ENCODE measurements at places on chromosomes 6 and 20. TPM values are rescaled to one million over a fixed set of nuclear protein-coding genes. Genes with fewer than 3 reads are reported as not detected.
A peak's percentile ranks its signal among the peaks of the same experiment; 100 is the strongest.

Gene VSX1
- not detected for polyA plus RNA-seq

Gene NOP56
- polyA plus RNA-seq, result 218 TPM

Gene MOG
- polyA plus RNA-seq, result not detected

Gene PACSIN1
- 0.02 TPM for polyA plus RNA-seq

Gene FAM83B
- polyA plus RNA-seq, result not detected

Gene ACSS1
- polyA plus RNA-seq, result 1.3 TPM

DNA sequence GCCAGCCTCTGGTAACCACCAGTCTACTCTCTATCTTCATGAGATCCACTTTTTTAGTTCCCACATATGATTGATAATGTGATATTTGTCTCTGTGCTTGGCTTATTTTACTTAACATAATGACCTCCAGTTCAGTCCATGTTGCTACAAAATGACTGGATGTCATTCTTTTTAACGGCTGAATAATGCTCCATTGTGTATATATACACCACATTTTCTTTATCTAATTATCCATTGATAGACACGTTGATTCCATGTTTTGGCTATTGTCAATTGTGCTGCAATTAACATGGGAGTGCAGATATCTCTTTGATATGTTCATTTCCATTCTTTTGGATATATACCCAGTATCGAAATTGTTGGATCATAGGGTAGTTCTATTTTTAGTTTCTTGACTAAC is 89.3 kb downstream of the ATRN start:
- H3K27me3 ChIP-seq, result no peaks in the 10 kb centered on the region
- no peak overlapping the region for H3K4me3 ChIP-seq
- no peak for DNase-seq

DNA sequence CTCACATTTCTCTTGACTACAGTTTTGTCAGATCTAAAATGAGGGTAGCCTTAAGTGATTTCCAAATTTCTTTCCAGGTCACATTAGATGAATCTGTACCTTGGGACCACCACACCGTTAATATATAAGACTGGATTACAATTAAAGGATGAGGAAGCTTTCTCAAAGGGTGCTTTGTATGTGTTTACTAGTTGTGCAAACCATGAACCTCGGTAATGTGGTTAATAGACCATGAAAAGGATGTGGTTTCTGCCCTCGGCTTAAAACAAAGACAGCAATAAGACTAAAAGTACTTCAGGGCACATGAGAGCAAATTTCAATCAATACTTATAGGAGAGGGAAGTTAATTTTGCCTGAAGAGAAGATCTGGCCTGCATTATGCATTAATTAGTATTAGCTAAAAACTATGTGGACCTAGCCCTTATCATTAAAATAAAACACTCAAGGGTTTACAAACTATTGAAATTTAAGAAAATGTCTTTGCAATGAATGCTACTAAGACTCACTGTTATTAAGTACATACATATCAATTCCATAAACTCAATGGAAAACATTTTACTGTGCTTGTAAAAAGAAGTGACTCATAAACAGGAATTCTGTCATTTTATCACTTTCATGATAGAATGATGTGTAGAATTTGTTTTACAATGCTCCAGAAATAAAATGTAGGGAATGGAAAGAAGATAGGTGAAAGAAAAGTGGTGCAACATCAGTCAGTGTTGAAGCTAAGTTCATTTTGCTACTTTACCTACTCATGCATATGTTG is 936 bp upstream of the TMX4 start:
- no peaks in the 10 kb centered on the region for H3K36me3 ChIP-seq
- DNase-seq, result no peak
- H3K27me3 ChIP-seq, result no peaks in the 10 kb centered on the region
- H3K4me1 ChIP-seq, result peaks cover 14% of the 10 kb centered on the region
- no peak overlapping the region for H3K4me3 ChIP-seq
- peak overlapping the region; percentile 84 for H3K27ac ChIP-seq

GRCh38 chr6:68779366-68779765 is 144.3 kb downstream of the ADGRB3 start:
- DNase-seq, result no peak
- H3K27me3 ChIP-seq, result no peaks in the 10 kb centered on the region

GRCh38 chr20:33387177-33387576 is 14.1 kb downstream of the CDK5RAP1 start:
- no peak overlapping the region for H3K4me3 ChIP-seq
- peaks cover 5% of the 10 kb centered on the region for H3K4me1 ChIP-seq
- no peak for DNase-seq
- no peaks in the 10 kb centered on the region for H3K27me3 ChIP-seq

GRCh38 chr6:125818772-125819260 is 28.1 kb downstream of the NCOA7 start:
- DNase-seq, result no peak
- no peak overlapping the region for H3K4me3 ChIP-seq
- H3K4me1 ChIP-seq, result peaks cover 21% of the 10 kb centered on the region
- H3K27ac ChIP-seq, result peak overlapping the region; percentile 19
- H3K27me3 ChIP-seq, result no peaks in the 10 kb centered on the region
- H3K36me3 ChIP-seq, result peaks cover 13% of the 10 kb centered on the region

DNA sequence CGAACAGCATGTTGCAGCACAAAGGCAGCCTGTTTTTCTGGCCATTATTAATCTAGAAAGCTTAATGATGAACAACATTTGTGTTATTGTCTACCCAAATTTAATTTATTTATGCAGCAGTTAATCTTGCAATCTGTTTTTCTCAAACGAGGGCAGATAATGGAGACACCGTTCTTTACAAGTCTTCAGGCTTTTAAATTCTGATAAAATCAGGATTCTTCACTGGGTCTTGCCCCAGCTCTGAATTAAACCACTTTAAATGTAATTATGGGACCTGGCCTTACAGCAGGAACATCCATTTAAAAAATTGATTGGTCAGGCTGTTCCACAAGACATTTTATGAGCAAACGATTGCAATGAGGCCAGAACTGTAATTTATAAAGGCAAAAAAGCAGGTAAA is 26.5 kb upstream of the INSM1 start:
- H3K4me3 ChIP-seq, result no peak overlapping the region
- DNase-seq, result peak; percentile 54
- peaks cover 13% of the 10 kb centered on the region for H3K4me1 ChIP-seq
- no peak overlapping the region for H3K27ac ChIP-seq

- DNase-seq, result no peak
- H3K36me3 ChIP-seq, result no peaks in the 10 kb centered on the region
- H3K4me1 ChIP-seq, result peaks cover 12% of the 10 kb centered on the region
- H3K27ac ChIP-seq, result peak within 1 kb of the TSS; percentile 86
These were observed at the start of gene PSORS1C1 for GRCh38 chr6:31114541-31114878. TSS of gene PSORS1C1 (plus strand) at chr6:31114800. CDS start at chr6:31129633, 14,833 bp downstream.

DNA sequence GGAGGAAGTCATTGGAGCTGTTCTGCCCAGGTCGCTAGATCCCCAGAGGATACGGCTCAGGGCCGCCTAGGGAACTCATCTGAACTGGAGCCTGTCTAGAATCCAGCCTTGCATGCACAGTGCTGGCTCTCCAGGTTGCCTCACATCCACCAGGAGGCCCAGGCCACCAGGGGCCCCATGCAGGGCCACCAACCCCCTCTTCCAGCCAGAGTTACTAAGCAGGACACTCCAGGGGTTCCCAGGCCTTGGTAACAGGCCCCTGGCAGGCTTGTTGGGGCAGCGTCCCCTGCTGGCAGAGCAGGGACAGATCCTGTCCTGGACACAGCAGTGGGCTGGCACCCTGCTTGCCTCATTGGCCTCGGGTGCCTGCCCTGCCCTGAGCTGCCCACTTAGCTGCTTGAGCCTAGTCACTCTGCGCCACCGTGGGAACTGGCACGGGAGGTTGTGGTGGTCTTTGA is 35.3 kb downstream of the EFCAB8 start:
- H3K27me3 ChIP-seq, result no peaks in the 10 kb centered on the region
- DNase-seq, result peak; percentile 50
- H3K36me3 ChIP-seq, result no peaks in the 10 kb centered on the region
- no peak overlapping the region for H3K27ac ChIP-seq
- no peak overlapping the region for H3K4me3 ChIP-seq
- no peaks in the 10 kb centered on the region for H3K4me1 ChIP-seq

DNA sequence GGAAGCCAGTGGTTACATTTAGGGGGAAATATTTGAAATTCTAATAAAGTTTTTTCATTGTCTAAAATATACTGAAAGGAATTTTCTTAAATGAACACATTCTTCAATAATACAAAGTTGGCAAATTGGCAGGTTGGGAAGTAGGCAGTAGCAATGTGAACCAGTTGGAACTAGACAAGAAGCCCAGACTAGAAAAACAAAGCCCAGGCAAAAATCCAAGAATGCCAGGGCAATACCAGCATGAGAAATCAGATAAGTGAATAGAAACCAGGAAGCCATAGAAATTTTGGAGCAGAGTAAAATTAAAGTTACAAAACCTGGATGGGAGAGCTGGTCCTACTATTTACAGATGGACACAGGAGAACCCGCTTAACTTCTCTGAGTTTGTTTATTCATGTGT is 52.2 kb downstream of the TPBG start:
- no peak for DNase-seq
- peak overlapping the region; percentile 28 for H3K27ac ChIP-seq
- no peaks in the 10 kb centered on the region for H3K36me3 ChIP-seq
- no peaks in the 10 kb centered on the region for H3K27me3 ChIP-seq
- H3K4me3 ChIP-seq, result no peak overlapping the region

GRCh38 chr6:135165031-135165430 is 16.1 kb upstream of the MYB start:
- no peak overlapping the region for H3K4me3 ChIP-seq
- no peaks in the 10 kb centered on the region for H3K27me3 ChIP-seq

- H3K27me3 ChIP-seq, result no peaks in the 10 kb centered on the region
- H3K27ac ChIP-seq, result no peak overlapping the region
- H3K4me1 ChIP-seq, result peaks cover 42% of the 10 kb centered on the region
- DNase-seq, result no peak
- H3K36me3 ChIP-seq, result no peaks in the 10 kb centered on the region
- no peak overlapping the region for H3K4me3 ChIP-seq
These were observed 173.9 kb upstream of the PMEPA1 start for GRCh38 chr20:57883761-57884160.

DNA sequence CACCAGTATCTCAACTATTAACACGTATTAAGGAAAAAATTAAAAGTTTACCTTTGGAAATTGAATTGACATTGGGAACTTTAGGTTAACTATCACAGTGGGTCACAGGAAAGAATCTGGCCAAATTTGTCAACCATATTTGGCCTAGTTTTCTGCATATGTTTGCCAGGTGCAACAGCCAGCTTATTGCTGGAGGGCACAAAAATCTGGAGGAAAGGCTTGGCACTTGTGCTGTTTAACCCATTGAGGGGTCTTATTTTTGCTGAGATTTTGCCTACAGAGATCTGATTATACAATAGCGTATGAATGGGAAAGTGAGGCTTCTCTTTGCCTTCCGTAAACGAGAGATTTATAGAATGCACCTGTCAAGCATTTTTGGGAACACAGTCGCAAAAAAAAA is 190.4 kb downstream of the PRL start:
- H3K27ac ChIP-seq, result no peak overlapping the region
- no peaks in the 10 kb centered on the region for H3K27me3 ChIP-seq
- 0 out of 2 replicates have a peak, but pooled peaks cover 3% of the 10 kb centered on the region for H3K36me3 ChIP-seq
- H3K4me1 ChIP-seq, result peaks cover 3% of the 10 kb centered on the region
